Foreskin melanocyte (primary cell): ENCODE measurements at places on chromosomes 11 and 22.
A peak's percentile ranks its signal among the peaks of the same experiment; 100 is the strongest.

DNA sequence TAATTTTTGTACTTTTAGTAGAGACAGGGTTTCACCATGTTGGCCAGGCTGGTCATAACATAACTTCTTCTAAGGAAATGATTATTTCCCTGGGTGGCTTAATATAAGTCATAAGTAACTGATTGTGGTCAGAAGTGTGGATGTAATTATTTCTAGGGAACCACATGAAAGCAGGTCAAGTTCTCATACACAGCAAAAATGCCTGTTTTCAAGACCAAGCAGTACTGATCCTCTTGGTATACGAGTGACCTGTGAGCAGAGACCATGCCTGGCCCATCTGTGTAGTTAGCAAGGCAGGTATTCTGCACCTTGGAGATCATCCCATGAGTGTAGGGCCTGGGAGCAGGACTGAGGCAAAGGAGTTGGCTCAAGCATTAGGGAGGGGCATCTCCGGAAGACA is 32.5 kb upstream of the NUCB2 start:
- DNase-seq = no peak

DNA sequence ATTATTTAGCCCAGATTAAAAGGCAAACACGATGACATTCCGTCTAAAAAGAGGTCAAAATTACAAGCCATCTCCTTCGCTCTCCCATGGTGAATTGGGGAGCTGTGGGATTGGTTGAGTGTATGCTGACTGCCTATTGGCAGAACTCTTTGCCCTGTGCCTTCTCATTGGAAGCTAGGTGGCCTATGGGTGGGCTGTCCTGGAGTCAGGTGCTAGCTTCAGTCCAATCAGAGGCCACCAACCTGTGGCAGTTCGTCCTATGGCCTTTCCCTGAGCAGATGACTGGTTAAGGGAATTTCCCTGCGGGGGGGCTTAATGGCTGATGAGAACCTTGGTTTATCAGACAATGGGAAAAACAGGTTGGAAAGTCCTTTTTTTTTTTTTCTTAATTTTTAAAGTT is 3.2 kb upstream of the MTMR3 start:
- no peak for DNase-seq

- no peak for DNase-seq
These were observed 15.7 kb upstream of the PAX6 start for GRCh38 chr11:31826536-31827438.

GRCh38 chr11:74037309-74037708 is 28.4 kb upstream of the UCP3 start:
- DNase-seq = no peak

GRCh38 chr11:16373768-16374167 is 17.4 kb upstream of the SOX6 start:
- no peak for DNase-seq

GRCh38 chr11:132174362-132175255 is 804.2 kb downstream of the NTM start:
- no peak for DNase-seq

GRCh38 chr11:100612766-100613165 is 74.3 kb upstream of the ARHGAP42 start:
- DNase-seq = no peak

DNA sequence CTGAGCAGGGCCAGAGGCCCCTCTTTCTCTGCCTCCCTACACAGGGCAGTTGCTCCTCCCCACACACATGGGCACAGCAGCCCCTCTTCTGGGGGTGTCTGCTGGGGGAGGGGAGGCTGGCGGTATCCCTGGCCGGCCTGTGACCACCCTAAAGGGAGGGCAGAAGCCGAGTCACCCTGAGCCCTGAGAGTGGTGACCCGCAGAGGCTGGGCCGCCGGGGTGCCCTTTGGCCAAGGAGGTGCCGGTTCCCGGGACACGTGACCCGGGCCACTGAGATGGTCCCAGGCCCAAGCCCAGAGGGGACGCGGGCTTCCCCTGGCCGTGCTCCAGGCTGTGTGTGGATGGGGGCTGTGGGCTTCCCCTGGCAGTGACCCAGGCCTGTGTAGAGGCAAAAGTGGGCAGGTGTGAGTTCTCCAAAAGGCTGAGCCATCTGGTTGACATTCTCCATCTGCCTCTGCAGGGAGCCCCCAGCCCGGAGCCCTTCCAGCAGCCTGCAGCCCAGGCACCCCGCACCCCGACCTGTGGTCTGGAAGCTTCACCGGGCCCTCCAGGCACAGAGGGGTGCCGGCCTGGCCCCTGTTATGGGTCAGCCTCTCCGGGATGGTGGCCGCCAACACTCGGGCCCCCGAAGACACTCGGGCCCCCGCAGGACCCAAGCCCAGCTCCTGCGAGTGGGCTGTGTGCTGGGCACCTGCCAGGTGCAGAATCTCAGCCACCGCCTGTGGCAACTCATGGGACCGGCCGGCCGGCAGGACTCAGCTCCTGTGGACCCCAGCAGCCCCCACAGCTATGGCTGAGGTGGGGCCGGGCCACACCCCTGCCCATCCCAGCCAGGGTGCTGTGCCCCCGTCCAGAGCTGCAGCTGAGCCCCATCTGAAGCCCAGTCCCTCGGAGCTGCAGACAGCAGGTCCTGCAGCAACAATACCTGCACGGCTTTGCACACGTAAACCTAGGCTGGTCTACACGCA is 1.0 kb downstream of the ADM2 start:
- DNase-seq = no peak

DNA sequence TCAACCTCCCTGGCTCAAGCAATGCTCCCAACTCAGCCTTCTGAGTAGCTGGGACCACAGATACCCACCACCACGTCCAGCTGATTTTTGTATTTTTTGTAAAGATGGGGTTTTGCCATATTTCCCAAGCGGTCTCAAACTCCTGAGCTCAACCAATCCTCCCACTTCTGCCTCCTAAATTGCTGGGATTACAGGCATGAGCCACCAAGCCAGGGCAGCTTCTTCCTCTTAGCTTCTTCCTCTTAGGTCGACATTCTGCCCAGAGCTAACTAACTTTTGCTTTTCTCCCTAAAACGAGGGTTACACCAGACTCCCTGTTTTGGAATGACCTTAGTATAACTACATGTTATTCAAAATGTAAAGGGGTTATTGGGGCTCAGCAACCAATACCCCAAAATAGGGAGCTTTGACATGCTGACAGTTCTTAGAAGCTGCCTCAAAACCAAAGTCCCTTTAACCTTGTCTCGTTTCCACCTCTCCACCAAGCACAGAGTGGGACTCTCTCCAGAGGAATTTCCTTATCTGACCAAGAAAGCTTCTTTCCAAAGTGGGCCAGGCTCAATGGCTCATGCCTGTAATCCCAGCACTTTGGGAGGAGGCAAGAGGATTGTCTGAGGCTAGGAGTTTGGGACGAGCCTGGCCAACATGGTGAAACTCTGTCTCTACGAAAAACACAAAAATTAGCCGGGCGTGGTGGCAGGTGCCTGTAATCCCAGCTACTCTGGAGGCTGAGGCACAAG is 7.0 kb downstream of the HPS5 start:
- no peak for DNase-seq

DNA sequence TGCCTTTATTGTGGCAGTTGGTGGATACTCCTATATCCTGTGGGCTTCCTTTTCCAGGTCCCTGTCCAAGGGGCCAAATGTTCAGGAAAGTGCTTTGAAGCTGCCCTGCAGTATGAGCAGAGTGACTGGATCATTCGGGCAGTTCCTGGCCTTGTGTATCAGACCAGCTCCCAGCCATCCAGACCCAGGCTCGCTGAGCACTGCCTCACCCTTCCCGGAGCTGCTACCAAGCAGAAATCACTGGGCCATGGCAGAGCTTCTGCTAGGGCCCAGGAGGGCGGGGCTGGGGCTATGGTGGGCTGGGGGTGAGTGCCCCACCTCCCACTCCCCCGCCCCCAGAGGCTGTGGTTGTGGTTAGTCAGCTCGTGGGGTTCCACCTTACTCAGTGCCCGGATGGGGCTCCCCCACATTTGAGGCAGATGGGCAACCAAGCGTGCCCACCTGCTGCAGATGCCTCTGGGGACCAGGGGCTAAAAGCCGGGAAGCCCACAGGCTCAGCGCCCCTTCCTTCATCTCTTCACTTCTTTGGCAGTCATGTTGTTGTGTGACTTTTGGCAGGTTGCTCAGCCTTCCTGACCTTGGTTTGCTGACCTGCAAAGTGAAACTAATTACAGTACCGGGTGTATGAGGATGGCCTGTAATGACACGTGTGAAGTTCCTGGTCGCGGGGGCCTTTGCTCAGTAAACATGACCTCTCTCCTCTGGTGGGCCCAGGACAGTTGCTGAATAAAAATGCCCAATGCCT is 2.1 kb upstream of the LRRC32 start:
- DNase-seq = no peak

DNA sequence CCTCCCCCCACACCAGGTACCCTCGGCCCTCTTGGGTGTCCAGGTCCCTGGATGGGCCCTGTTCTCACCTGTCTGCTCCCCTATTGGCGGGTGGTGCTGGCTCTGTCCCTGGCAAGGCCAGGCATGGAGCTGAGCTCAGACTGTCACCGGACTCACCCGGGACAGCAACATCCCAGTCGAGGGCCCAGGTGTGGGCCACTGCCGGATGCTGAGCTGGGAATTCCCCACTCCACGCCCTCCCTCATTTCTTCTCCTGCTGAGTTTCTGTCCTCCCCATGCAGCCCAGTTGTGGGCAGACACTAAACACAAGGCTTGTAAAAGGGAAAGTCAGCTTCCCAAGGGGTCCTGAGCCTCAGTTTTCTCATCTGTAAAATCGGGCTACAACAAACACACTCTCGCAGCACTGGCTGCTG is 2.0 kb upstream of the AP5B1 start:
- DNase-seq = no peak

- no peak for DNase-seq
These were observed 120.0 kb downstream of the CTNND1 start for GRCh38 chr11:57881647-57882046.

- DNase-seq = no peak
These were observed 26.7 kb upstream of the PICK1 start for GRCh38 chr22:38030311-38031133.

- DNase-seq = no peak
These were observed 59.9 kb upstream of the RRAS2 start for GRCh38 chr11:14418801-14419417.

DNA sequence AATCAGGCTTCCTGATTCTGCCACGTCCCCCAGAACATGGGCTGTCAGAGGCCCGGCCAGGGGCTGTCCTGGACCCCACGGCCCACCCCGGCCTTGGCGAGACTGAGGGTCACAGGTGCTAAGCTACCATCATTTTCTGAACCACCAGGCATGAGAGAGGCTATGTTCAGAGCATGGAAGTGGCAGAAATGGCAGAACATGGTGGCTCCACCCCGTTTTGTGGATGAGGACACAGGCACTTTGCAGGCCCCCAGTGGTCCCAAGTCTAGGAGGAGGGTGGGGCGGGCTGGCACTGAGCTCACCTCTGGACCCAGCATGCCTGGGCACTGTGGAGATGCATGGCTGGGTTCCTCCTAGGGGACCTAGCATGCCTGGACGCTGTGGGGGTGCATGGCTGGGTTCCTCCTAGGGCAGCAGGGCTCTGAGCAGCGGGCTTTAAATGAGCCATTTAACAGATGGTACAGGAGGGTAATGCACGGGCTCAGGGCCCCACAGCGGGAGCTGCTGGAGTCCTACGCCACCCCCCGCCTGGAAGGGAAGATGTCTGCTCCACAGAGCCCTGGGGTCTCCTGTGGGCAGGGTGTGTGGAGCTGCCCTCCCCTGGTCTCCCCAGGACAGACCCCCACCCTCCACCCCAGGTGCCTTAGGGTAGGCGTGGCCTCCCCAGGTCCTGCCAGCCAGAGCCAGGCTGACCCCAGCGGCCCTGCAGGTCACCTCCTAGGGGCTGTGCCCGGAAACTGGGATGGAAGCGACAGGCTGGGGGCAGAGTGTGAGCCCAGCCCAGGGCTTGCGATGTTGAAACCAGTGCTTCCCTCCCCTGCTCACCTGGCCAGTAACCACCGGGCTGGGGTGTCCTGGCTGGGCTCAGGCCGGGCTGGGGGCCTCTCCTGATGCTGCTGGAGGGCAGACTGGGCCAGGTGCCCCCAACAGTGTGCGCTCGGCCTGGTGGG is 6.1 kb upstream of the MUC5AC start:
- DNase-seq = no peak

DNA sequence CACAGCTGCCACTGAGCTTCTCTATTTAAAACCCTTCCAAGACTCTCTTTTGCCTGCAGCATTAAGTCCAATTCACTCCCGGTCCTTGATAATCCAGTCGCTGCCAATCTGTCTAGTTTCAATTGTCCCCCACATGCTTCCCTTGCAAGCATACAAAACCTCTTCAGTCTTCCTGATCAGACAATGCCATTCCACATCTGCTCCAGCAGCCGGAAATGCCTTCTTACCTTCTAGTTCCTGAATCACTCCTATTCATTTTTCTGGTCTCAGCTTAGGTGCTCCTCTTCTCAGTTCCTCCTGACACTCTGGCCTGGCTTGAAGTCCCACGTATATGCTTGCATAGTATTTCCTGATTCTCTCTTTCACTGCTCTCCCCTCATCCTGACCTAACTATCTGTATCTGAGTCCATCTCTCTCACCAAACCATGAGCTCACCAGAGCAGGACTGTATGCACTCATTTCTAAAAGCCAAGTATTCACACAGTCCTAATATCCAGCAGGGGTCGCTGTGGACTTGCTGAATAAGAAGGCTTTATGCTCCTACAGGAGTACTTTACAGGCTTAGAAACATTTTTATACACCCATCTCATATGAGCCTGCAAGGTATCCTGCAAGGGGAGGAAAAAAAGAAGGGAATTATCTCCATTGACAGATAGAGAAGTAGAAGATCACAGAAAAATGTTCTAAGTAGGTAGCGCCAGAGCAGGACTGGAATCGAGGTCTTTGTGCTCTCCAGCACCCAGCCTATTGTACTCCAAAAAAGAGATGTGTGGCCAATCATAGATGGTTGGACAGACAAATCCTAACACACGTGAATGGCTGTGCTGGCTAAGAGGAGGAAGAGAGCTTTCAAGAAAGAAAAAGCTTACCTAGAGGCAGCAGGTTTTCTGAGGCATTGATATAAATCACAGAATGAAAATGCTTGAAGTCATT is 19.2 kb downstream of the XRRA1 start:
- peak; percentile 82 for DNase-seq

GRCh38 chr11:30244265-30244664 is 13.5 kb downstream of the FSHB start:
- peak; percentile 28 for DNase-seq

- DNase-seq = no peak
These were observed 25.3 kb downstream of the OTOG start for GRCh38 chr11:17572359-17572690.
